ENCODE measurements at places on chromosomes 11 and 22.

DNA sequence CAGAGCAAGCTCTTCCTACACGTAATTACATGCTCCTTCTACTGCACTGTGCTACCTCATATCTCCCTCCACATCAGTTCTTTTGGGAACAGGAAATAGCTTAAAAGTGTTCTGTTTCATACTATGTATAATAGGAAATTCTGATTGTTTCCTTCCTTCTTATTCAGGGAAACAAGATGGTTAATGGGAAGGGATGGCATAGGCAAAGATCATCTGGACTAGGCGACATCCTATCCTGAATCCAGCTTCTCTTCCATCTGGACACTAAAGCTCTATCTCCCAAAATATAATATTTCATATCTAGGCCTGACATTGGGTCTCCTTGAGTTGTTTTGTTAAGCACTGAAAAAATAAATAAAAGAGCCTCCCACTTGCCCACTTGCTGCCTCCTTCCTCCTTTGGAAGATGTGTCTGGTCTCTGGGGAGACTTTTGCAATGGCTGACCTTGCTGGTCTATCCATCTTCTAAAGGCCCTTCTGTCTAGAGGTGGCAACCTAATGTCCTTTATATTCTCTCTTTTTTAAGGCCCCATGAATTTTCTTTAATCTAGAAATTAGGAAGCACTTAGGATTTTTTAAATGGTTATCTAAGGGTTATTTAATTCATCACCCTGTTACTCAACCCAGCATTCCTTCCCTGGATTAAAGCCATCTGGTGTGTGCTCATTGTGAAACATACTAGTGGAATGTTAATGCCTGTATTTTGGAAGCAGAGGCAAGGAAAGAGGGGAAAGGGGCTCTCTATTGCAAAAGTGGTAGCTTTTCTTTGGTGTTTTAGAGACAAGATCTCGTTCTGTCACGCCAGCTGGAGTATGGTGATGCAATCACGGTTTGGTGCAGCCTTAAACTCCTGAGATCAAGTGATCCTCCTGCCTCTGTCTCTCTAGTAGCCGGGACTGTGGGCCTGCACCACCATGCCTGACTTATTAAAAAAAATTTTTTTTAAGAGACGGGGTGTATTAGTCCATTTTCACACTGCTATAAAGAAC lies 20.6 kb downstream of the CLMP start:
- no peak for DNase-seq

- no peak for DNase-seq
These were observed 73.0 kb downstream of the RTL6 start for GRCh38 chr22:44424867-44425693.

DNA sequence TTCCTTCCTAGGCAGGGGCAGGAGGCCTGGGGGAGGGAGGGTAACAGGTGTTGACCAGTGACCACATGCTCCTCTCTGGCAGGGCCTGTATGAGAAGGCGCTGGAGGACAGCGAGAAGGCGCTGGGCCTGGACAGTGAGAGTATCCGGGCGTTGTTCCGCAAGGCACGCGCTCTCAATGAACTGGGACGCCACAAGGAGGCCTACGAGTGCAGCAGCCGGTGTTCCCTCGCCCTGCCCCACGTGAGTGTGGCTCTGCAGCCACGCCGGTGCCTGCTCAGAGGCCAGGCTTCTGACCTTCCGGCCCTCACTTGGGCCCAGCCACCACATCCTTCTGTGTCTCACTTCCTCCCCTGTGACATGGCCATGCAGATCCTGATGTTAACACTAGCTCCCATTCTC lies 25.8 kb downstream of the ZC3H7B start:
- DNase-seq, result no peak

GRCh38 chr22:49737101-49737551 lies 90.5 kb downstream of the BRD1 start:
- no peak for DNase-seq

DNA sequence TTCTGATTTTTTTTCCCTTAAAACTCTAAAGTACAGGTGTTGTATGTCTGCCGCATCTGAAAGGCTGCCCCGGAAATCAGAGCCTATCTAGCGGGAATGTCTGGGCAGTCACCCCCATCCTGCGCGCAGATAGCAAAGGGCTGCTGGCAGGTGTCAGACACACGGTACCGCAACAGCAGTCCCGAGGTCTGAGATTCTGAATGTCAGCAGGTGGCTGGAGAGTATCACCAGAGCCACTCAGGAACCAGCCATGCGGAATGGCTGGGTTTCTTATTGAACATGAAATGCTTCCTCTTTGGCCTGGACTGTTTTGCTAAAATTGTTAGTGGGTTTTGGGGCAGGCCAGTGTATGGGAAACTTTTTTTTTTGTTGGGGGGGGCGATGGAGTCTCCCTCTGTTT lies 53.3 kb downstream of the CERK start:
- no peak for DNase-seq

- peak; percentile 32 for DNase-seq
These were observed 12.0 kb downstream of the STX3 start for GRCh38 chr11:59767225-59767611.

DNA sequence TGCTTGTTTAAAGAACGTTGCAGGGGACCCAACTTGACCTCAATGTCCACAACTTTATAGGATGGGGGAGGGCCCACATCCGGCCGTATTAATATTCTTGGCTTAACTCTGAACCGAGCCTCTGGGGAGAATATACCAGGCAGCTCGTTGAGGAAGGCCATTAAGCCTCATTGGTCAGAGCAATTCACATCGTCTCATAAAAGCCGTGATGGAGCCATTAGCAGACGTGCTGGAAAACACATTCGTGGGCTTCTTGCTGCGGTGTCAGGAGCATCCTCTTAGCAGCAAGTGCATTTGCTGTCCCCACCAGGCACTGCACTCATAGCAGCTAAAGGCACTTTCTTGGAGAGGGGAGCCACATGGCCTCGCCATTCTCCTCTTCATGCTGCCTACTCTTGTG lies 14.9 kb downstream of the DSCAML1 start:
- DNase-seq, result no peak

DNA sequence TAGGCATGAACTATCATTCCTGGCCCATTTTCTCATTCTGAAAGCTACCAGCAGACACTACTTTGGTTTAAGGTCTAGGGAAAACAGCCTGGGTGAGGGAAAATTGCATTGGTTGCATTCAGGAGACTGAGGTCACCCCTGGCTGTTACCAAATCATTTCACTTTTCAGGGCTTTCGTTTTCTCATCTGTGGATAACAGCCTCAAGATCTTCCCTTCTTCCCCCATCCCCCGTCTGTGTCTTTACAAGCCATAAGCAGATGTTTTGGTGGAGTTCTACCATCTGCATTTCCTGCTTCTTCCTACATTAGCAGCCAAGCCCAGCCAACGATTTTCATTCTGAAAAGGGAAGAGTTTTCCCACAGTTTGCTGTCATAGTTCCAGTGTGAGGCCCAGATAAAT lies 130.4 kb downstream of the HIPK3 start:
- DNase-seq, result no peak

DNA sequence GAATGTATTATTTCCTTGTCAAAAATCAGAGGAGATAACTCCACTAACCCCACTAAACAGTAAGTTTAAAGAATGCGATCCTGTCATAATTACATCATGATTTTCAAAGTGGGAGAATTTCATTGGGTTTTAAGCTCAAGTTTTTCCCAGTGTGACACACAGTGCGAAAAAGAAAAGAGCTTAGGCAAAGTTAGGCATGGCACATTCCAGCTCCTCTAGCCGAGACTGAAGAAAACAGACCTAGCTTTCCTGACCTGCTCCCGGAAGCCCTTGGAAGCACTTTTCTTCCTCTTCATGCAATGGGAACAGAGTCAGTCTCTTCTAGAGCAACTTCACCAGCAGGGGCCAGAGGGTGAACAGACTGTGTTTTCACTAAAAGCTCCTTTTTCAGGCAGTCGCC lies 76.6 kb upstream of the AKIP1 start:
- DNase-seq, result no peak

- no peak for DNase-seq
These were observed 29.5 kb downstream of the CHEK2 start for GRCh38 chr22:28711820-28712777.

GRCh38 chr11:32610797-32611352 lies 27.2 kb downstream of the EIF3M start:
- no peak for DNase-seq

- DNase-seq, result no peak
These were observed 1.6 kb downstream of the JOSD1 start for GRCh38 chr22:38699143-38699542.

DNA sequence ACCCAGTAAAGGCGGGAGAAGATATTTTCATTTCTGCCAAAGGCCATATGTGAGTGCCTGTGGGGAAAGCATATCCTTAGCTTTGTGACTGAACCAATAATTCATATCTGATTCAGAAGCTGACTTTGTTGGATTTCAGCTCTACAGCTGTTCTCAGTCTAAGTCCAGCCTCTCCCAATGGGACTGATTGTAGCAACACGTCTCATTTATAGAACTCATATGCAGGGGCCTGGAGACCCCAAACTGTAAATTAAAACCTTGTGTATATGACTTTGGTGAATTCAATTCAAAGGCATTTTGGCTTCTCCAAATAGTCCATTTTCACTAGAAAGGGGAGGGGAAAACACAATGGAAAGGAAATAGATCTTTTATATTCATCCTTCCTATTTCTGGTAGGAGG lies 250.4 kb upstream of the SORL1-AS1 start:
- DNase-seq, result no peak

DNA sequence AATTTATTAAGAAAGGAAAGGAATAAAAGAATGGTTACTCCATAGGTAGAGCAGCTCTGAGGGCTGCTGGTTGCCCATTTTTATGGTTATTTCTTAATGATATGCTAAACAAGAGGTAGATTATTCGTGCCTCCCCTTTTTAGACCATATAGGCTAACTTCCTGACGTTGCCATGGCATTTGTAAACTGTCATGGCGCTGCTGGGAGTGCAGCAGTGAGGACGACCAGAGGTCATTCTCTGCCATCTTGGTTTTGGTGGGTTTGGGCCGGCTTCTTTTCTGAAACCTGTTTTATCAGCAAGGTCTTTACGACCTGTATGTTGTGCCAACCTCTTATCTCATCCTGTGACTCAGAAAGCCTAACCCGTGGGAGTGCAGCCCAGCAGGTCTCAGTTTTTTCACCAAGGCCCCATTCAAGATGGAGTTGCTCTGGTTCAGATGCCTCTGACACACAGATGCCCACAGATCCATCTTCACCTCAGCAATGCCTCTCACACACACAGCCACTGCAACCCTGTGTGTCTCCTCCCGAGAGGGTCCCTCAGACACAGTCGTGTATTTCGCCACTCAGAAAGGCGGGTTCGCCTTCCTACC lies 16.4 kb upstream of the JAM3 start:
- no peak for DNase-seq

- no peak for DNase-seq
These were observed 50.3 kb downstream of the SPON1 start for GRCh38 chr11:14012846-14013245.

- DNase-seq, result no peak
These were observed 2237.9 kb upstream of the RAG2 start for GRCh38 chr11:38835966-38836365.

Measured in CD4-positive, alpha-beta T cell treated with Interleukin-6 for 4 hours (primary cell).